ENCODE measurements at places on chromosomes 1 and 21.

DNA sequence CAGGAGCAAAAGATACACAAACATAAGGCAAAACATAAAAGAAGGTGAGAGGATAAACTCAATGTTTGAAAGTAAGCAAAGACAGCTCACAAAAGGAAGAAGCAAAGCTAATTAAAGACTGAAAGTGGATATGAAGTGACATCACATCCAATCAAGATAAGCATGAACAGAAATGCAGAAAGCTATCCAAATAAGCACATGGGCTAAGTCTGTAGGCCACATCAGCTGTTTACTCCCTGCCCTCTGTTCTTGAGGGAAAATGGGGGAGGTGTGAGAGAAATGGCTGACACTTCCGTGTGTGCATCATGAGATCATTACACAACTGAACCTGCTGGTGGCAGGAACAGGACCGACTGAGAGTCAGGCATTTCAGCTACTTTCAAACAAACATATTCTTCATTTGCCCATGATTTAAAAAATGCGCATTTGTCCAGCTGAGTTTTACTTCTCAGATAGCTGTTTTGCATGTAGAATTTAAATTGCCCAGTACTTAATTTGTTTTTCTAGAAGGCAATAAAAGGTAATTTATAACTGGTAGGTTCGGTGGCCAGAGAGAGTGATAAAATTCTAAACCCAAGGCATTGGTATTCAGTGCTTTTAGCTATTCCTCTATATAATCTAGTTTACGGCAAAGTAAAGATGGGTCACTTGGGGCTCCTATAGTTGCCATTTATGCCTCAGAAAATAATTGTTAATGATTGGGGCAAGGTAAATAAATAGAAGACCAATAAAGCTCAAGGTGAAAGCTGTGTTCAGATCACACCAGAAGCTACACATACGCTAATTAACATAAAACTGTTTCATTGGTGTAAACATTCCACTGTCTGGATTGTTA, 27.2 kb upstream of the MAN1A2 start:
- DNase-seq = peak; percentile 34

GRCh38 chr21:44880405-44881197, 7.1 kb upstream of the PTTG1IP start:
- DNase-seq = no peak

DNA sequence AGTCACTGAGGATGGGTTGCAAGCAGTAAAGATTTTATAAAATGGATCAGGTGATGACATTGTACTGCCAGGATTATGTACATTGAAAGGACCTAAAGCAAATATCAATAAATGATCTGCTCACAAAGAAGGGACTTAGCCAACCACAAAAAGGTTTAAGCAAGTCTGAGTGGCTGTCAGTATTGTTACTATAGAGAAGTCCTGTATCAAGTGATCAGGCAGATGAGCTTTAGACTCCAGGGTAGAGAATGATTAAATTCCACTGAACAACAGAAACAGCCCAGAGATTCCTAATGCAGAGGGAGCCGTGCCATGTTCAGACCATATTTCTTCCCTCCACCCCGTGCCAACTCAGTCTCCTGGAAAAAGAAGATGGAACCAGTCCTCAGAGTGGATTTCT, 138.9 kb downstream of the SETD4 start:
- DNase-seq = no peak

GRCh38 chr1:84271441-84272151, 29.9 kb upstream of the SAMD13 start:
- DNase-seq = no peak

DNA sequence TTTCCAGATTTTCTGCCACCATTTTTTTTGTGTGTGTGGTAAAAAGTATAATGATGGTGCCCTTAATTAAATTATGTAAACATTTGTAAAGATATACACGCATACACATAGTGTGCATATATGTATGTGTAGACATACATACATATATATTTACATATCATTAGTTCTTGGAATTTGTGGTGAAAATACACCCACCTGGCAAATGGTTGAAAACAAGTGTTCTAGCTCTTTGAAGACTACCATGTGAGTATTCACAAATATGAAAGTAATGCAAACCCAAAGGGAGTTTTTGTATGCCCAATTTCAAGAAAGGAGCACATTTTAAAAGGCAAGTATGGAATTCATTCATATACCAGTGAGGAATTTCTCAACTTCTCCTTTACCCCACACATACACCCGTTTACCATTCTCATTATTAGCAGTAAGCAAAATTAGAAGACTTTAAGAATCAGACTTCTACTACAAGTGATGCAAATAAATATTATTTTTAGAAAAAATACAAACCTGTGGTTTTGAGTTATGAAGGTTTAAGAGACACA, 8.0 kb downstream of the RABGAP1L start:
- no peak for DNase-seq

DNA sequence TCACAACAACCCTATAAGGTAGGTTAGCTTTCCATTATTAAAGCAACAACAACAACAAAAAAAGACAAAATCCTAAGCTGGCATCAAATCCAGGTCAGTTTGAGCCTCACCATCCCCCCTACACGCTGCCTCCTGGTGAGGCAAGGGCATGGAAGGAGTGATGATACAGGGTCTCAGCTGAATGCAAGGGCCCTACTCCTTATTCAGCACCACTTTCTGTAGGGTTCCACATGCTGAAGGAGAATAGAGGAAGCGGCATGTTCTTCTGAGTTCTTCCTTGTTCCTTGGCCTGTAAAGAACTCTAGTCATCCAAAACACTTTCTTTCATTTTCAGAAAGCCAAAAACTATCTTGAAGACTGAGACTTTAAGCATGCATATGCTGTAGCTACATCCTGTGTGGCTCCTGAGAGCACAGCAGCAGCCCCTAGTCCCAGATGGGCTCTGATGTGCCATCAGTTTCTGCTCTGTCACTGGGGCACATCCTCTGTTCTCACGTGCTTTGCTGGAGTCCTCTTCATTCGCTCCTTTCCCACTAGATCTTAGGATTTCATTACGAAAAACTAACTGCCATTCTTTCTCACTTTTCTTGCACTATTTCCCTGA, 6.2 kb downstream of the ILDR2 start:
- no peak for DNase-seq

DNA sequence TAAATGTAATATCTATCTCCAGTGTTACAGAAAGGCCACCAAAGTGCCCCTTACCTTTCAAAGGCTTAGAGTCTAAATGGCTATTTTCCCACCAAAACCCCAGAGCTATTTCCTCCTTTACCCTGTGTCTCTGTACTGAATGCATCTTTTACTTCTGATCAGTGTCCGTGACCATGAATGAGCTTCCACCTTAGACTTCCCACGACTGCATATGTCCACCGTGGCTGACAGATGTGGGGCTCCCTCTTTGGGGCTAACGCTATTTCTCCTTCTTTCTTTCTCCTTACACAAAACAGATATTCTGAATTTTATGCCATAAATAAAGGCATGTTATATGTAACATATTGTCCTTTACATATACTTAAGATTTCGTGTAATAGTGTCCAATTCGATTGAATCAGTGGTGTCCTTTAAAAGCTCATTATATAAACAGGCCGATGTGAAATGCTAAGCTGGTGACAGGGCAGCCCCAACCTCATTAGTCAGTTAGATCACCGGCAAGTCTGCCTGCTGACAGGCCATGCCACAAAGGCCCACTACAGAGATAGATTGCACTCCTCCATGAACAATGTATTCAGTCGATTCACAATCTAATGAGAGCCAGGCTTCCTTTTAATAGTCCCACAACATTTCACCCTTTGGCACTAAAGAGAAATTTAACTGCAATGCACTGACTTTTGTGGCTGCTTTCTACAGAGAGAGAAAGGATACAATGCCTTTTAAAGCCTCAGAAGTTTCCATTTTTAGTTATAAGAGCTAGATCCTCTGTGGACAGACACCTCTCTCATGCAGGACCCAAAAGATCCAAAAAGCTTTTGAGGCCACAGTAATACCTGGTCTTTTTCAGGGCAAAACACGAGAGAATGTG, 297.9 kb downstream of the PCP4 start:
- no peak for DNase-seq

- no peak for DNase-seq
Observed at GRCh38 chr1:207393610-207394009, 60.5 kb upstream of the CR2 start.

GRCh38 chr1:78716186-78716585, 66.6 kb downstream of the IFI44 start:
- DNase-seq = no peak

DNA sequence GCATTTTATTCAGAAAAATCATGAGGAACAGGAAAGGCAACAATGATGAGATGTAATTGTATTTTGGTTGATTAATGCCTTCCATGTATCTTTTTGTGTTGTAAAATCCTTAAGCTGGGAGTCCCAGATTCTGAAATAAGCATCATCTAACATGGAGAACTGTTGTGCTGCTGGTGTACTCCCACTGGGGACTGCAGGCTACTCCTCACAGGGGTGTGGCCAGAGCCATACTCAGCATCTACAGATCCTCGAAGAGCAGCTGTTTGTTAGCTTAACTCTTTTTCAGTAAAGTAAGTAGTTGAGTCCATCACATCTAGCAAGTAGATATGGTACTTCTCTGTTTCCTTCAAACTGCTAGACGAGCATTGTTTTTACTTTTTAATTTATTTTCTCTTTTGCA, 358.0 kb downstream of the BRINP3 start:
- no peak for DNase-seq

DNA sequence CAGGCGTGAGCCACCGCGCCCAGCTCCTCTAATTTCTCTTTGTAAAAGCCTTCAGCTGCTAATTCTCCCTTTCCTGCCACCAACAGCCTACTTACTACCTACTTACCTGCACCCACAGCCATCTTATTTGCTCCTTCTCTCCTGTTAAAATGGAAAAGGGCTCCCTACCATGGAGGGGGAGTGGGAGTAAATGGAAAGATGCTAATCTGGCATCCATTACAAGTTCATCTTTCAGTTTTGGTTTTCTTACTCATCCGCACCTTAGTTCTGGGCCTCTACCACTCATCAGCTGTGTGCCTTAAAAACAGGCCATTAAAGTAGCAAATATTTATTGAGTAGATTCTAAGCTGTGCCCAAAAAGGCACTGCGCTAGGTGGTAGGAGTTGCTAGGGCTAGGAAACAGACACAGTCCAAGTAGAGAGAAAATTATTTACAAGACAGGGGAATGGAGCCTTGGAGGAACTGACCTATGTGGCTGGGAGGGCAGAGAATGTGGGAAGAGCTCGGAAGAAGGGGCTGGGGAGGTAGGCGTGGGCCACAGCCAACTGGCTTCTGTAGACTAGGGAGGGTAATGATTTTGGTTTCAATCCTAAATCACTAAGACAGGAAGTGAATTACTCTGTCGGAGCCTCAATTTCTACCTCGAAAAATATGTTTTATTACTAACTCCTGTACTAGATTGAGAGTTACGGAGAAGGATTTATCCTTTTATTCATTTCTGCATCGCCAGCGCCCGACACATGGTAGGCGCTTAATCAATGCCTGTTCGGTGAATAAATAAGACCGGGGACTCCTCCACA, 685 bp upstream of the DDI2 start:
- DNase-seq = no peak

- no peak for DNase-seq
Observed at GRCh38 chr1:203506858-203507626, 13.1 kb downstream of the OPTC start.

DNA sequence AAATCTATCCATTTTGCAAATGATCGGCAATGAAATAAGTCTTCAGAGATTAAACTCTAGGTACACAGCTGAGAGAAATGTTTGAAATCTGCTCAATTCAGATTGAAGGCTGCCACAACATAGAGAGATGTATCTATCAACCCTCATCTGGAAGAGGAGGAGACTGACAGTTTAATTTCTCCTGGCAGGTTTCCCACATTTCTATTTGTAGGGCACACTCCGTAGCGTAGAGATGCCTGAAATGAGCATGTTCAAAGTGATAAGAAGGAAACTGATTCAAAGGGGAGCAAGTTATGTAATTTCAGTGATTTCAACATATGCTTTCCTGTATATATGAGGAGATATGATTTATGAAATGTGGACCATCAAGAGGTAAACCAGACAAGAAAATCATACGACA, 44.1 kb downstream of the NIBAN1 start:
- no peak for DNase-seq

DNA sequence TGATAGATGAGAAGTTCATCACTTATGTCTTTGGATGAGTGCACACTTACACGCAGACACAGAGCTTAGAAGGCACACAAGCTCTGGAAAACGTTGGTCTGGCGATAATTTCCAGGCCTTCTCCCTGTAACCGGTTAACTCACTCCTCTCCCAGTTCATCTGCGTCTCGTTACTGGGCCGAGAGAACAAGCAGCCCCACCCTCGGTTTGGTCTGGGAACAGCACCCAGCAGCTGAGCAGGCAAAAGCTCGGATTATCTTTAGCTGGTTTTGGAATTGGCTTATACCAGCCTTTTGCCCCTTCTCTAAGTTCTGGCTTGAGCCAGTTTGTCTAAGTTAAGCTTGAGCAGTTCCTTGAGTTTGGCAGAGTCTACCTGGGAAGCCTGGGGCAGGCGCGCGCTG, 27.3 kb upstream of the COL6A1 start:
- DNase-seq = no peak

GRCh38 chr1:175338387-175339135, 146.0 kb upstream of the KIAA0040 start:
- DNase-seq = peak; percentile 27

GRCh38 chr1:202807451-202807925, 733 bp downstream of the KDM5B start:
- DNase-seq = peak; percentile 15

GRCh38 chr1:180230416-180230790, 339 bp downstream of the LHX4 start:
- DNase-seq = no peak

DNA sequence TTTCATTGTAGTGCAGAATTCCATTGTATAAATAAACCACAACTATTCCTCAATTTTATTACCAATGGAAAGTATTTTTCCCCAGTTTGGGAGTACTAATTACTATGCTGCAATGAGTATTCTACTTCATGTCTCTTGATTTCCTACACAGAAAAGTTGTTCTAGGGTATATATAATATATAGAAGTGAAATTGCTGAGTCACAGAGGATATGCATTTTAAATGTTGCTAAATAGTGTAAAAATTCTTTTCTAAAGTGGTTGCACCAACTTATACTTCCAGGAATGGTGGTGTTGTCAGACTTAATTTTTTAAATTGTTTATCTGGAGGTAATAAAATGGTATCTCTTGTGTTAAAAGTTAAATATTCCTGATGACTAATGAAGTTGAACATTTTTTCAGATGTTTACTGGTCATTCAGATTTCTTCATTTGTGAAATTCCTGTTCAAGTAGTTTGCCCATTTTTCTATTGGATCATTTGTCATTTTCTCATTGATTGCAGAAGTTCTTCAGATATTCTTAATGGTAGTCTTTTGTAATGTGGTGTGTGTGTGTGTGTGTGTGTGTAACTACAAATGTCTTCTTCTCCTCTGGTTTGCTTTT, 19.1 kb upstream of the MYOG start:
- DNase-seq = no peak

DNA sequence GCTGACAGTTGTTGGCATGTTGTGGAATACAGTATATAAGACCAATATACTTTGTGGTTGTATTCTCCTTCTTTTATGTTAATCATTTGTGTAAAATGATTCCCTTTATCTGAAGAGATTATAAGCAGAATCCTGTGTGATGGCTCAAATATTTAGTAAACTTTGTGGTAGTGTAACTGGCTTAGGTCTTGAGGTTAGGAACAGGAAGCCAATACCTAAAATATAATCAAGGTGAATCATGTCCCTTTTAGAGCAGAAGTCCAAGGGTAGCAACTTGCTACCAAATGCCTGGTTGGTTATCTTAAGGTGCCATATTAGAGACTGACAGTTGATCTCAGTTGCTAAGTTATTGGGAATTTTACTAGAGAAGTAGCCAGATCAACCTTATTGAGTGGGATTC, 398.5 kb upstream of the ADAMTS5 start:
- DNase-seq = no peak

- DNase-seq = no peak
Observed at GRCh38 chr1:8228253-8228652, 89.7 kb upstream of the SLC45A1 start.

GRCh38 chr1:214727274-214727673, 124.3 kb downstream of the CENPF start:
- DNase-seq = no peak
